Stimulated activated CD4-positive, alpha-beta T cell treated with anti-CD3 and anti-CD28 coated beads, Interleukin-4, amount 100 ng/mL, for 24 hours (primary cell): ENCODE measurements at places on chromosomes 4 and X.
A peak's percentile ranks its signal among the peaks of the same experiment; 100 is the strongest.

DNA sequence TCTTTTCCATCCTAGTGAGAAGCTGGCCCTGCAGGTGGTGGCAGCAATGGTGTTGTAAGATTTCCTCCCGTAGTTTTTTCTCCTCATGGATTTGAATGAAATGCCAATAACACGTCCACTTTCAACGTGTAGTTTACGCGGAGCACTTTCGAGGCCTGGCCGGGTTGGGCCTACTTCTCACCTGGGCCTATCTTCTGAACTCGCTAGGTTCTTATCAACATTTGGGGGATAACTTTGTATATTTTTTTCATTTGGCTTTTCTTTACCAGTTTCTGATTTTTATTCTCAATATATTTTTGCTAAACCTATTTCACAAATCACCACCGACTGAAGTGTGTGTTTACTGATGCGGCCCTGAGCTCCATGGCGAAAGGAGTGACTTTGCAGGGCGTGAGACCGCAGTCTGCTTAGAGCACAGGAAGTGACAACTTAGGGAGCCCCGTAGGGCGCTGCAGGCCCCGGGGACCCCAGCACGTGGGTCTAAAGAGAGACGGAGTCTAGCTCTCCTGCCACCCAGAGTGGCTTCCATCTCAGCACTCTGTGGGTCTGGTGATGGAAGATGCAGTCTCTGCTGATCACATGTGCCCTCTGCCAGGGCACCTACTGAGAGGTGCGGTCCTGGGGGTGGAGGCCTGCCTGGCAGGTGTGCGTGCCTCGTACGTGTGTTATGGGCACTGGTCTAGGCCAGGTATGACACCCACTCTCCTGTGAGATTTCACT lies 29.1 kb downstream of the NELFA start:
- DNase-seq = no peak

- DNase-seq = no peak
These were observed 97.7 kb downstream of the ARHGAP10 start for GRCh38 chr4:147829401-147830101.

GRCh38 chr4:1604706-1605205 lies 79.4 kb downstream of the FAM53A start:
- peak; percentile 21 for DNase-seq

GRCh38 chr4:182280436-182281111 lies 37.4 kb downstream of the TENM3 start:
- DNase-seq = no peak

DNA sequence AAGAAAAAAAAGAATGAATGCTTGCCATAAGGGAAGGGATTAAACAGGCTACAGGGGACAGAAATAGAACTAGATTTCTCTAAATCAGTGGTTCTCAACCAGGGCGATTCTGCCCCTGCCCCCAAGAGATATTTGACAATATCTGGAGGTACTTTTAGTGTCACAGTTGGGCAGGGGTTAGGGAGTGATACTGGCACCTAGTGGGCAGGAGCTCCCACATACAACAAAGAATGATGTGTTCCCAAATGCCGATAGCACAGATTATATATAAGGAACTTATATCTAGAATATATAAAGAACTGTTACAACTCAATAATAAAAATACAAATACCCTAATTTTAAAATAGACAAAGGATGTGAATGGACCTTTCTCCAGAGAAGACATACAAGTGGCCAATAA lies 14.7 kb downstream of the S100G start:
- no peak for DNase-seq

DNA sequence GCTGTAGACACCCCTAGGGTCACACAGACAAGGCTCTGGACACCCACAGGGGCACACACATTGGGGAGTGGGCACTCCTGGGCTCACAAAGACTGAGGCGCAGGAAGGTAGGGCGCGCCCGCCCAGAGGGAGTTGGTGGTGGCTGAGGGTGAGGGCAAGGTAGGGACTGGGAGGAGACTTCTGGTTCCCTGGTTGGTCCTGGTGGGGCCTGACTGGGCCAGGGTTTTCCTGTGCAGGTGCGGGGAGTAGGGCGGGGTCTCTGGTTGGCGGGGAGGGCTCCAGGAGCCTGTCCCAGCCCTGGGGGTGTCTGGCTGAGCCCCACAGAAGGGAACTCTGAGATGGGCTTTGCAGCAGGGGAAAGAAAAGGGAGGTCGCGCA lies 6.7 kb upstream of the WAS start:
- peak; percentile 9 for DNase-seq

DNA sequence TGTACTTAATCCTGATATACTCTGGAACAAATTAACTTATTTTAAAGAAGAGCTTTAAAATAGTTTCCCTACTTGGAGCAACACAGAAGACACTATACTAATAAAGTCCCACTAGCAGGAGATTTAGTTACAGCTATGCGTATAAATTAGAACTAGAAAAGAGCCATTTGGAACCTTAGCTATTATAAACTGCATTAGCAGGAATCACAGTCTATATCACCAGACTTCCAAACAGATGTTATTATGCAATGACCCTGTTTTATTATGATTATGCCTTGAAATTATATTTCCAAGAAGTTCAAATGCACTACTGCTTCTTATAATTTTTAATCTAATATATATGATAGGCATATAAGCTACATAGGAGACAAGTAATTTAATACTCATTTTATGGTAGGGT lies 95.5 kb upstream of the WDR44 start:
- DNase-seq = no peak

DNA sequence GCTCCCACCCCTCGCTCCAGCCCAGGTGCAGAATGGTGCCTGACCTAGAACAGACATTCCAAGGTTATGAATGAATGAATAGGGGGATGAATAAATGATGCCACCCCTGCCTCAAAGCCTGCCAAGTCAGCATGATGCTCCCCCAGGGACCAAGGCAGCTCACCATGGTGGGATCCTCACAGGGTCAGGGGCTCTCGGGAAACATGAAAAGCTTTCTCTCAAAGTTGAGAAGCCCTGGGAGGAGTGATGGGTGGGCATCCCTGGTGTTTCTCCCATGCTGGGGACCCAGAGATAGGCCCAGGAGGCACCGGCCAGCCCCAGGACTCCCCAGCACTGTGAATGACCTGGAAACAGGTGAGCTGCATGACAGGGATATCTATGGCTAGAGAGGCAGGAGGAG lies 58.9 kb downstream of the HTRA3 start:
- no peak for DNase-seq
